ENCODE measurements at places on chromosomes 7 and 10.

GRCh38 chr7:74405899-74406512 is 47.7 kb upstream of the GTF2IRD1 start:
- DNase-seq: no peak

- DNase-seq: no peak
These were observed 1.9 kb downstream of the NUB1 start for GRCh38 chr7:151343516-151343915.

- DNase-seq: no peak
These were observed 246.7 kb downstream of the GFRA1 start for GRCh38 chr10:116026315-116026714.

GRCh38 chr7:151806204-151806603 is 70.7 kb downstream of the PRKAG2 start:
- DNase-seq: no peak

GRCh38 chr7:28418311-28418710 is 6.0 kb downstream of the CREB5 start:
- DNase-seq: no peak

- peak; percentile 34 for DNase-seq
These were observed 431.2 kb upstream of the IGFBP3 start for GRCh38 chr7:46352004-46352954.

GRCh38 chr7:155508376-155509358 is 37.7 kb downstream of the CNPY1 start:
- no peak for DNase-seq

DNA sequence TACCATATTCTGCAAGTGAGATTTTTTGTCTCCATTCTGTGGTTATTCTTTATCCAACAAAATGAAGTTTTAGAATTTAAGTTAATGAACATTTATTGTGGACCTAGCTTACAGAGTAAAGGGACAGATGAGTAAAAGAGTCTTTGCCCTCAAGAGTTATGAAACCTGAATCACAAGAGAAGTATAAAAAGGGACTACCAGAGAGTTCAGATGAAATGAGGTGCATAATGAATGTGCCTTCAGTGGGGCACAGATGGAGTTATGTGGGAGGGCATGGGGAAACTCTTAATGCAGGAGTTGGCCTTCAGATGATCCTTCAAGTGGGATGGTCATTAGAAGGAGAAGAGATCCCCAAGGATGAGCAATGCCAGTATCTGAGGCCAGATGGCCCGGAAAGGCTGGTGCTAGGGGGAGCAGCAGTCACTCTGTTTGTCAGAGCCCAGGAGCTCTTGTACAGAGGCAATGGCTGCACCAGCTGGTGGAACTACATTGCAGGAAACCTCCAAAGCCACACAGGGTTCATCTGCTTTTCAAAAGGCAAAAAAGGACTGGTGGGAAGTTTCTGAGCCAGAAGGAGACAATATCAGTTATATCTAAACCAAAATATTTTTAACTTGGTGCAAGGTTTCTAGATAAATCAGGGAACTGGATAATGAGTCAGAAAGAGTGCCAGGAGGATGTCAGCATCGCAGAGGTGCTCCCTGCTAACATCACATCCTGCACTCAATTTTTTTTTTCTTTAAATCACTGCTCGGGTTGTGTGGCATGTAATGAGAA is 162.0 kb downstream of the KLF6 start:
- no peak for DNase-seq

GRCh38 chr10:61325223-61325960 is 127.8 kb downstream of the TMEM26 start:
- no peak for DNase-seq

DNA sequence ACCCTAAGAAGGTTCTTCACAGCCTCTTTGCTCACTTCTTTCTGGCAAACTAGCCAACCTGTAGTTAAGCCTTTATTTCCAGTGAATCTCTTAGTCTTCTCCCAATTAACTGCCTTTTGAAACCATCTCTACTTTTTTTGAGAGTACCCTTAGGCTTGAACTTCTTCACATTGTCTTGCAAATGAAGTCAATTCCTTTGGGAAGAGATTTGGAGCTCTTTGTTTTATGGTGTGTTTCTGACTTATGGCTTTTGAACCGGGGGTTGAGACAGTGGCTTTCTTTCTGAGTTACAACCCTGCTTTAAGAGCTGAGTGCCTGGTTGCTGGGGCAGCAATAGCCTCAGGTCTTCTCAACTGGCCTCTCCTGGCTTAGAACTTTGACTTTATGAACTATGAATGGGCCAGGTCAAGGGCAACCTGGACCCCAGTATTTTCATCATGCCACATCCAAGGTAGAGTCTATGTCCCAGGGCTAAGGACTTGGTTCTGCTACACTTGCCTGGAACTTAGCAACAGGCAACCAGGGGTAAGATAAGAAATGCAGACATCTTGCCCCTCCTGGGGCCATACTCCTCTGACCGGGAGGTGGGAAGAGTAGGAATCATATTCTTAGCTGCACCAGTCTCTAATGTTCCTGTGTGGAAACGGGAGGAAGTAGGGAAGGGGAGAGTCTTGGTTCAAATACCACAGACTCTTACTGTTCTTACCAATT is 53.0 kb downstream of the SP4 start:
- no peak for DNase-seq

GRCh38 chr10:119368991-119369869 is 161.9 kb downstream of the GRK5 start:
- DNase-seq: peak; percentile 12

DNA sequence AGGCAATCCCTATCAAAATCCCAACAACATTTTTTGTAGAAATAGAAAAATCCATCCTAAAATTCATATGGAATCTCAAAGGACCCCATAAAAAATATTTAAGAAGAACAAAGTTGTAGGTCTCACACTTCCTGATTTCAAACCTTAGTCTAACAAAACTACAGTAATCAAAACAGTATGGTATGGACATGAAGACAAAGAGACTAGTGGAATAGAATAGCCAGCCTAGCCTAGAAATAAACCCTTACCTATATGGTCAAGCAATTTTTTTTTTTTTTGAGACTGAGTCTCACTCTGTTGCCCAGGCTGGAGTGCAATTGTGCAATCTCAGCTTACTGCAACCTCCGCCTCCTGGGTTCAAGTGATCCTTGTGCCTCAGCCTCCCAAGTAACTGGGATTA is 3.6 kb upstream of the TMEM120A start:
- DNase-seq: no peak

- DNase-seq: no peak
These were observed 88.2 kb downstream of the PARD3 start for GRCh38 chr10:34726862-34727261.

DNA sequence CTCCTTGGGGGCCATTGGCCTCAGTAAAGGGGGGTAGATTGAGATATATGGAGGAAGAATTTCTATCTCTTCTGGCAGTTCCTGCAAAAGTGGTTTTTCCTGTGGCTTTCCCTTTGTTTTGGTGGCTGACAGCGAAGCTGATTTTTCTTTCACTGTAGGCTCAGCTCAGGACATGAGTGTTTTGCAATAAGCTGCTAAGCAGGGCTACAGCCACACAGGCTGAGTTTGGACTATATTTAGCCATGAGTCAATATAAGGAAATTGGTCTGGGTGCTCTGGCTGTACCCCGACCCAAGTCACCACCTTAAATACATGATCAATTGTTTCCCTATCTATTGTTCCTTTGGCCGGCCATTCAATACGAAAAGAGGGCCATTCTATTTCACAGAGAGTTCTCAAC is 212.7 kb upstream of the KCND2 start:
- DNase-seq: no peak

GRCh38 chr7:229184-229964 is 37.0 kb downstream of the FAM20C start:
- peak; percentile 34 for DNase-seq

DNA sequence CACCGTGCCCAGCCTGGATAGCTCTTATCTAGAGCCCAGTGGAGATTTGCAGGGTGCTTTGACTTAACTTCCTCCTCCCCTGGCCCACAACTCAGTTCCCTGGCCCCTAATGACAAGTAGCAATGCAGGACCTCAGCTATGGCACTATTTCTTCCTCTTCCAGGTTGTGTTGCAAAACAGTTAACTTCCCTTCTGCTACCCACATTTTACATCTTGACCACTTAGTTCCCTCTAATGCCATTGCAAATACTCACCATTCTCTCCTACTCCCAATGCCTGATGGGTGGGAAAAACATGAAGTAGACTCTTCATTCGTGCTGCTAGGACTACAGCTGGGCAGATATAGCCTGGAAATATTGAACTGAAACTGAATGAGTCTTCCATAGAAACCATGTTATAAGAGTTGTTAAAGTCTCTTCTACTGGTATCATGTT is 39.1 kb upstream of the FGL2 start:
- DNase-seq: no peak

DNA sequence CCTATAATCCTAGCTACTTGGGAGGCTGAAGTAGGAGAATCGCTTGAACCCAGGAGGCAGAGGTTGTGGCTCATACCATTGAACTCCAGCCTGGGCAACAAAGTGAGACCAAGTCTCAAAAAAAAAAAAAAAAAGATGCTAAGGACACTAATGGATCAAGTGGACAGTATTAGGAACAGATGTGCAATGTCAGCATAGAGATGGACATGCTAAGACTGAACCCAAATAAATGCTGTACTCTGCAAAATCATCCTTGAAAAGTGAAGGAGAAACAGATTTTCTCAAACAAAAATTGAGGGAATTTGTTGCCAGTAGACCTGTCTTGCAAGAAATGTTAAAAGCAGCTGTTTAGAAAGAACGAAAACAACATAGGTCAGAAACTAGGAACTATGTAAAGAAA is 194.5 kb downstream of the USP6NL start:
- no peak for DNase-seq

DNA sequence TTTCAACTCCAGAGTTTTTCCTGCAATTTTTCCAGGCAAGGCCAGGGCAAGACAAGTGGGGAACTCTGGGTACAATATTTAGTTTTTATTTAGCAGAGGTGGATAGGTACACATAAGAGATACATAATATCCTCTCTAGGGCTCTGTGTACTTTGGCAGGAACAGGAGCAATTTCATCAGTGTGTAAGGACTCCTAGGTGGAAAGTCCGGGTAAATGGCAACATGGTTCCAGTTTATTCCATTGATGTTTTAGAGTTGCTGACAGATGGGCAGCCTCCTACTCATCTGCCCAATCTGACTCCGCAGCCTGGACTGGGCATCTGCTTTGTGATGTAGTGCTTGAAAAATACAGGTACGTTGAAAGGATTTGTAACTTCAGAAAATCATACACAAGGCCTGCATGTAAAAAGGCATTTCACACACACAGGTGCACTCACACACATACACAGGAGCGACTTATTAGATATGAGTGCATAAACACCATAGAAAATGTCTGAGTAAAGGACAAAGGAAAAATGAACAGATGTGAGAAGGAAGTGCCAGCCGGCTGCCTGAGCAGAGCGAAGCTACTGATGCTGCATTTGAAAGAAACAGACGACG is 5.7 kb downstream of the PON1 start:
- no peak for DNase-seq

DNA sequence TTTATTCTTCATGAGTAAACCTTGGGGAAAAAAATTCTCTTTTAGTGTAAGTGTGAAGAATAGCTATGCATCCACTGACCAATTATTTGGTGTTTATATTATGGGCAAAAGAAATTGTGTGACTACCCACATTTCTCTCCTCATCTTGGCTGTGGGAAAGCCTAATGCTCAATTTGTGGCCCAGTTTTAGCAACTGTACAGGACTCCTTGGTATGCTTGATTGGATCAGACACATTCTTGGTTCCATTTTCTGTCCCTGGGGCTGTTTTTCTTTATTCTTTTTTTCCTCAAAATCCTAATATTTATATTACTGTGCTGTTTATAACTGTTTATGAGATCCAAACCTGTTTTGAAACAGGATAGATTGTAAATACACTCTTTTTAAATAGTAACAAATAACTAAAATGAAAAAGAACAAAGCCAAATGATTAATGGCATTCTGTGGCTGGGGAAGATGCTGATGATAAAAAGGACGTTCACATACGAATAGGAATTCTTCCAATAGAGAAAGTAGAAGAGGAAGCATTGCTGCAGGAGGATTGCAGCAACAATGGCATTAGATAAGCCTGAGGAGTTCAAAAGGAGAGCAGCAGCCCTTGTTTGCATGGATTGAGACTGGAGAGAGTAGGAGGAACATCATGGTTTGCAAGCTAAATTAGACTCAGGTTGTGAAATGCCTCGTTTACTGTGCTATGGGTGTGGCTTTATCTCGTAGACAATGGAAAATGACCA is 580.5 kb downstream of the INHBA start:
- DNase-seq: no peak

DNA sequence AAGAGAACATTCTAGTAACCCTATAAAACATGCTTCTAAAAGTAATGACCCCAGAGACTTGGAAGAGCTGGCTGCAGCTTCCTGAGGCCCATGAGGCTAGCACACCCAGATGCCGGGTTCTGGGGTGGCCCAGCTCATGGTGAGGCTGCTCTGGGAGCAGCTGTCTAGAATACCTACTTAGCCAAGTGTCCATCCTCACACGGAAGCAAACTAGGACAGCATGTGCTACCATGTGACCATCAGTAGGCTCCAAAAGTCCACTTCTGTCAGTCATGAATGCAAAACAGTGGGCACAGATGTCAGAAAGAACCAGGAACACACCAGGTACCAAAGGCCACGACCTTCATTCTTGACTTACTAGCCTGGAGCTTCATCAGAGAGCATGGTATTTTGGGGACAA is 32.4 kb downstream of the CTBP2 start:
- DNase-seq: no peak

DNA sequence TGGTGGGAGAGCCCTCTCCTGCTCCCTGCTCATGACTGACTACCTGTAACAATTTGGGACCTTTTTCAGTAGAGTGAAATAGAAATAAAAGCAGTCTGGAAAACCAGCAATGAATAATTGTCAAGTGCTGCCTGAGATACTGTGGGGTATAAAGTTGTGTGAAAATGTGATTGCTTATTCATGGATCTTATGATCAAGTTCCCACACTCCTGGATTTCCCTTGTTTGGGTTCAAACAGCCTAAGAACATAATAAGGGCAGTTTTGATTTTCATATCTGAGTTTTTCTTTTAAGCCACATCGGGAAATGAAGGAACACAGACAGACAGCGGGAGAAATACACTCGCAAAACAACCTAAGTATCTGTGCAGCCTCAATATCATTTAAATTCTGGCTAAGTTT is 52.9 kb downstream of the CALD1 start:
- DNase-seq: no peak

- no peak for DNase-seq
These were observed 124.8 kb downstream of the MPP7 start for GRCh38 chr10:28177944-28178637.

GRCh38 chr10:113084031-113084430 is 134.0 kb downstream of the TCF7L2 start:
- no peak for DNase-seq

GRCh38 chr7:133853706-133854276 is 273.3 kb upstream of the LRGUK start:
- DNase-seq: peak; percentile 89
